ENCODE measurements at places on chromosomes 1 and 21. TPM values are rescaled to one million over a fixed set of nuclear protein-coding genes. Genes with fewer than 3 reads are reported as not detected.

Gene C8B
- not detected for polyA plus RNA-seq

Gene EDN2
- 13.5 TPM for polyA plus RNA-seq

Gene PIK3C2B
- 23.7 TPM for polyA plus RNA-seq

Gene GBP6
- 0.03 TPM for polyA plus RNA-seq

Gene CLCN6
- 13.9 TPM for polyA plus RNA-seq

Gene LRRC3
- 17.3 TPM for polyA plus RNA-seq

Gene KRTAP19-3
- not detected for polyA plus RNA-seq

DNA sequence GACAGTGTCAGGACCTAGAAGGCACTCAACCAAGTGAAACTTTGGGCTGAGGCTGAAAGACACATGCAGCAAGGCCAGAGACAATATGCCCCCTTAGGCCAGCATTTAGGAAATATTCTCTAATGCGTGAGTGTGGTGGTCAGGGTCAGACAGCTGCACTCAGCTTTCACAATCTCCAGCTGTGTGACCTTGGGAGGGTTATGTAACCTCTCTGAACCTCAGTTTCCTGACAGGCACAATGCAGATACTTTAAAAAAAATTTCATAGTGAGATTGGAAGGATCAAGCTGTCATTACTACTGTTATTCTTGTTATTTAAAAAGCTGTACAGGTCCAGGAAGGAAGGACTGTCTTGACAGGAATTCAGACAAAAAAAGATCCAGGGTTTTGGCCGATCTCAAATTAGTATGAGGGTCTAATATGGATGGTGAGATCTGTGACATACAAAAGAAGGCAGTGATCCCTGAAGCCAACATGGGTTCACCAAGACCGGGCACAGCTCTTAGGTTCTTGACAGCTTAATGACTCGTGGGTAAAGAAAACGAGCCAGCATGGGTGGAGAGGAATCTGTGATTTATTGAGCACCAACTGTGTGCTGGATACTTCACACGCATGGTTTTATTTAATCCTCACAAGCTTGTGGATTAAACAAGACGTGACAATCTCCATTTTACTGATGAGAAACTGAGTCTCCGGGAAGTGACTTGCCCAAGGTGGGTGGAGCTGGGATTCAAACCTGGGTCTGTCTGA, 54.6 kb upstream of the POU3F1 start:
- DNase-seq, result no peak

- peak; percentile 68 for DNase-seq
Measured at GRCh38 chr1:1004780-1005697, 5.1 kb upstream of the HES4 start.

DNA sequence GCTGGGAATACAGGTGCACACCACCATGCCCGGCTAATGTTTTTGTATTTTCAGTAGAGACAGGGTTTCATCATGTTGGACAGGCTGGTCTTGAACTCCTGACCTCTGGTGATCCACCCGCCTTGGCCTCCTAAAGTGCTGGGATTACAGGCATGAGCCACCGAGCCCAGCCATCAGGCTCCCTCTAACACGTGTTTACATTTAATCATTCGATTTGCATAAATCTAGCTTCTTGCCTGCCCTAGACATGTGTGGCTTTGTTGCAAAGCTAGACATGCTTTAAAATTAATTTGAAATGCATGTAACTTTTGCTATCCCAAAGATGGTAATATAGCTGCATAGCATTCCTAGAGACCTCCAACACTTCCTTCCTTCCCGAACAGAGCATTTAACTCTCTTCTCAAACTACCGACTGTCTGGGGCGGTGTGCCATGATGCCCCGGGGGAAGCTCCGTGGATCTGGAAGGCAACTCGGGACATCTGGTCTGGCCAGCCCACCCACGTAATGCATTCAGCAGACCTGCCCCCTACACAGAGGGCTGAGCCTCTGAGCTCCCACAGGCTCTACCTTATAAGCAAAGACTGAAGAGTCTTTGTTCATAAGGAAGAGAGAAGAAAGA, 34.6 kb upstream of the NID1 start:
- no peak for DNase-seq

GRCh38 chr1:228001738-228002535, 4.9 kb upstream of the WNT3A start:
- DNase-seq, result no peak

DNA sequence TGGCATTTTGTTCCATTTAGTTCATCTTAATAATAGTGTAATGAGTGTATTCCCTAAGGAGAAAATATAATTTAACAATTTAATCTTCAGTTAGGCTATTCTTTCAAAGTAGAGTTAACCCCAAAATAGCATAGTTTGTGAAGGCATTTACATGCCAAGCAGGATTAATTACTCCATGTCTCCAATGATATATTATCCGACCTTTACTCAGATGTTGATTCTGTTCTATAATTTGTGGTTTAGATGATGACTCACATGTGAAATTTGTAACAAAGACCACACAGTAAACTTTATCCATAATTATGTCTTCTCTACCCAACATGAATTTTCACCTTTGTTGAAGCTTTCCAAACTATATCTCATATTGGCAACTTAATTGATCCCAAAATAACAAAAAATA, 2065.2 kb downstream of the MRPL39 start:
- no peak for DNase-seq

- no peak for DNase-seq
Measured at GRCh38 chr1:204728045-204728444, 42.5 kb upstream of the LRRN2 start.

DNA sequence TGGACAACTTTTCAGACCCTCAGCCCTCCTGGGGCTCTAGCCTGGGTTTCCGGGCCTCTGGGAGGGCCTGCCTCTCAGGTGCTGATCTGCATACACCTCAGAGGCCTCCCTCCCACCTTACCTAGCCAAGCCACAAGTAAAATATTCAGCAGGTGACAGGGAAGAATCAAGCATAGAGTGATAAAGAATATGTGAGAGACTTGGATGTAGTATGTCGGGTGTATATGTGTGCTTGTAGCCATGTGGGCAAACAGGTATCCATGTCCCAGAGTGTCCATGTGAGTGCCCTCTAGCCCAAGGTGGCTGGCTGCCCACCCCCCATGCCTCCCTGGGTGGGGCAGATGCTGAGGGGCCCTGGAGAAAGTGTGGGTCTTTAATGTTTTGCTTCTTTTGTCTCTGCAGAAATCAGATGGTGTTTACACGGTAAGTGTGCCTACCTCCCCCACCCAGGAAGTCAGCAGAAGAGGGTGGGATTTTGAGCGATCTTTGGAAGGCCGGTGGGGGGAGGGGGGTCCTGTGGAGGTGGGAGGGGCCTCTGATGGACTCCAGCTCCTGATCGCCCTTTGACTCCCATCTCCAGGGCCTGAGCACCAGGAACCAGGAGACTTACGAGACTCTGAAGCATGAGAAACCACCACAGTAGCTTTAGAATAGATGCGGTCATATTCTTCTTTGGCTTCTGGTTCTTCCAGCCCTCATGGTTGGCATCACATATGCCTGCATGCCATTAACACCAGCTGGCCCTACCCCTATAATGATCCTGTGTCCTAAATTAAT, 3.4 kb downstream of the FCER1G start:
- no peak for DNase-seq

DNA sequence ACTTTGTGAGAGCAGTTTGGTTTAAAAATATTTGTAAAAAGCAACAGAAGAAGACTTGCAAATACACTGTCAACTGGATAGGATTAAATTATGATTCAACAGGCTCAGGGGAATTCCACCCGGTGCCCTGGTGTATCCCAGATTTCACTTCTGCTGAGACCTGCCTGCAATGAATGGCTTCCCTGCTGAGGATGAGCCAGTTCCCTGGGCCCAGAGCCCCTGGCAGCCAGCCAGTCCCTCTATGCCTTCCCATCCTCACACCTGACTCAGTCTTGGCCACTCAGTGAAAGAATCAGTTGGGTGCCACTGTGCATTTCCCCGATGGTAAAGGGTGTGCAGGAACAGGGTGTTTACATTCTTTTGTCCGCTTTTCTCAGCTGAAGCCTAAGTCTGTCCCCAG, 64.4 kb downstream of the KCTD3 start:
- DNase-seq, result no peak

GRCh38 chr1:108828074-108828961, 28.6 kb downstream of the AKNAD1 start:
- DNase-seq, result peak; percentile 83

DNA sequence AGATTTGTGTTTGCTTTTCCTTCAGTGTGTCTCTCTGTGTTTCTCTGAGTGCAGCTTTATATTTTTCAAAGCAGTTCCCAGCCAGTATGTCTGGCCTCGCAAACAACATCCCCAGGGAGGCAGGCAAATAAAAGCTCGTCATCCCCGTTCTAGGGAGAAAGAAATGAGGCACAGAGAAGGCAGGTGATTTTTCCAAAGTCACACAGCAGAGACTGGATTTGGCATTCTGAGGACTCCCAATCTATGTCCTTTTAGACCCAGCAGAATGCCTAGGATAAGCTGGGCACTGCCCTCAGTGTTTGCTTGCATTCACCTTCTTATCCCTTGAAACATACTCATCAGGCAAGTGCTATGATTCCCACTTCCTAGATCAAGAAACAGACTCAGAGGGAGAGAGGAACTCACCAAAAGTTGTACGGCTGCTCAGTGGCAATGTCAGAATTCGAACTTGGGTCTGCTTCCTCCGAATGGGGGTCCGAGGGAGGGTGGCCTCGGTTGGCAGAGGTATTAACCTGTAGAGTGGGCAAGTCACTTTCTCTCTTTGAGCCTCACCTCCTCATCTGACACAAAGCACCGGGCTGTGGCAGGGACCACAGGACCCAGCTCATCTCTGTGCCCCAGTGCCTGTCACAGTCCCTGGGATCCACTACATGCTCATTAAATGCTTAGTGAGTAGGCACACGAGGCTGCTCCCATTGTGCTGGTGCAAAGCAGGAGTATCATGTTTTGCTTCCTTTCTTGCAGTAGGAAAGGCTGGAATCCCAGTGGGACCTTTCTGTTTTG, 4.2 kb downstream of the RAP1GAP start:
- DNase-seq, result no peak

DNA sequence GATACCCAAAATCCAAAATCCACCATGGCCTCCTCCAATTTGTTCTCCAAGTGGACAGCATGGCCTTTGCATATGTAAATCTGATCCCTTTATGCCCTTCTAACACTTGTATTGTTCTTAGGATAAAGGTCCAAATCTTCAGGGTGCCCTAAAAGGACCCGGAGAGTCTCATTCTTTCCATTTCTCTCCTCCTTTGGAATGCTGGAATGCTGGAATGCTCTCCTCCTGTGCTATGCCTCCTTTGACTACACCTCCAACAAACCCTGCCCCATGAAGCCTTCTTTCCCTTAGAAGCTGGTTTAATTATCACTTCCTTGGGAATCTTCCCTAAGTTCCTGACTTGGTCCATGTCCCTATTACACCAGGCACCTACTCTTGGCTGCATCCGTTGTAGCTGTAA, 484.8 kb upstream of the RUNX1 start:
- no peak for DNase-seq

DNA sequence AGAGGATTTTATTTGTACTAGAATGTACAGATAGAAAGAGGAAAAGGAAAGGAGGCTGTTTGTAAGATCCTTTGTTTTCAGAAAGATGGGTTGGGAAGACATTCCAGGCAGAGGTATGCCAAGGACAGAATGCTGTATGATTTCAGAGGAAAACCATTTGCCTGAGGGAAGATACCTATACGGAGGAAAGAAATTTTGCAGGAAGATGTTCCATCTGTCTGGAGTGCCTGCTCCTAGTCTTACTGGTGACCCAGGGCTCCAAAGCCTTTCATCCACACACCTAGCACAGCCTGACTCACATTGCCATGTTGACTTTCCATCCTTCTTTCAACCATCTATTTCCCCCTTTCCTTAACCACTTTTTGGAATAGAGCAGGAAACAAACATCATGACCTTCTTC, 18.2 kb downstream of the SAMD13 start:
- DNase-seq, result no peak

DNA sequence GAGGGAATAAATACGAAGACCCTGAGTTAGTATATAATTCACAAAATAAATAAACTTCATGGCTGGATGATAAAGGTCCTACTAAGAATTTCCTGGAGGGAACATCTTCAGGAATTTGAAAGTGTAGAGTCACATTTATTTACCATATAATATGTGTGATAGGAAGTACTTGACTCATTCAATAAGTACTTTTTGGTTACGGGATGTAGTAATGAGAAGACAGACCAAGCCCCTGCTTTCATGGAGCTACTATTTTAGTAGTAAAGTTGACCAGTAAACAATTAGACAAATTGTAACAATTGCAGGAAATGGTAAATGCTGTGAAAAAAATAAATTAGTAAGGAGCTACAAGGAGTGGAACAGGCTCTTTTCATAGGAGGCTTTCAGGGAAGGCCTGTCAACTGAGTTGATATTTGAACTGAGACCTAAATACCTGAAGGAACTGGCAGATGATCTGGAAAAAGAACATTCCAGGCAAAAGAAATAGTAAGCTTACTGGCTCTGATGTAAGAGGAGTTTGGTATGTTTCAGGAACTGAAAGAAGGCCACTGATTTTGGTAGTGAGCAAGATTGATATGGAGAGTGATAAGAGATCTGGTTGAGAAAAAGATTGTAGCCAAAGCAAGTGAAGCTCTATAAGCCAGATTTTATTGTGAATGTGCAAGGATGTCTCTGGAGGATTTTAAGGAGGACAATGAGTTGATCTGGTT, 36.2 kb downstream of the CAMSAP2 start:
- no peak for DNase-seq

- DNase-seq, result no peak
Measured at GRCh38 chr1:65079941-65080340, 68.1 kb upstream of the AK4 start.

- no peak for DNase-seq
Measured at GRCh38 chr1:107679411-107679953, 285.5 kb downstream of the VAV3 start.

DNA sequence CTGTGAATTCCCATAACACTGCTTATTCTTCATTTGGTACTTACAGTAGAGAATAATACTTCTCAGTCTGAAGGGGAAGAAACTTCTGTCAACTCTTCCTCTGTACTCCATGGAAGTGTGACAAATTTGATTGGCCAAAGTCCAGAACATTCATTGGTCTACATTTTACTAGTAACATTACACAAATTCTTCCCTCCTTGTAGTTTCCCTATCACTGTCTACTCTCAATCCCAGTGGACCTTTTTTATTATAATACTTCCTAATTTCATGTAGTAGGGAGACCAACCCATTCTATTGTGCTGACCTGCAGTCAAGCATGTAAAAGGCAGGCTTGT, 74.7 kb downstream of the ALG6 start:
- no peak for DNase-seq

DNA sequence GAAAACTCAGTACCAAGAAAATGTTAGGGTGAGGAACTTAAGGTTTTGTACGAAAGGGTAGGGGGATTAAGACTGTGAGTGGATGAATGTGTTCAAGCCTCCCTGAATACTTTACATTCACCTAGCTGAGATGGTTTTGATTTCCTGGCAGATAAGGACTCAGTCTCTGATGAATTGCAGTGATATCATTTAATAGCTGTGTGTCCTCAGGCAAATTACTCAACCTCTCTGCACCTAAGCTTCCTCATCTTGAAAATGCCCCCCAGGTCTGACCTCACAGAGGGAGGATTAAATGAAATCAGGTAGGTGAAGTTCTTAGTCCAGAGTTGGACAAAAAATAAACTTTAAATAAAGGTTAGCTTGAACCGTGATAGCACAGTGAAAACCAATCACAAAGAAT, 48.4 kb downstream of the CAMK2N1 start:
- no peak for DNase-seq

- DNase-seq, result no peak
Measured at GRCh38 chr1:39905172-39905571, 3.5 kb upstream of the MYCL start.

GRCh38 chr1:36479505-36480051, 3.1 kb downstream of the CSF3R start:
- no peak for DNase-seq
